ENCODE measurements at places on chromosomes 11 and 22.

DNA sequence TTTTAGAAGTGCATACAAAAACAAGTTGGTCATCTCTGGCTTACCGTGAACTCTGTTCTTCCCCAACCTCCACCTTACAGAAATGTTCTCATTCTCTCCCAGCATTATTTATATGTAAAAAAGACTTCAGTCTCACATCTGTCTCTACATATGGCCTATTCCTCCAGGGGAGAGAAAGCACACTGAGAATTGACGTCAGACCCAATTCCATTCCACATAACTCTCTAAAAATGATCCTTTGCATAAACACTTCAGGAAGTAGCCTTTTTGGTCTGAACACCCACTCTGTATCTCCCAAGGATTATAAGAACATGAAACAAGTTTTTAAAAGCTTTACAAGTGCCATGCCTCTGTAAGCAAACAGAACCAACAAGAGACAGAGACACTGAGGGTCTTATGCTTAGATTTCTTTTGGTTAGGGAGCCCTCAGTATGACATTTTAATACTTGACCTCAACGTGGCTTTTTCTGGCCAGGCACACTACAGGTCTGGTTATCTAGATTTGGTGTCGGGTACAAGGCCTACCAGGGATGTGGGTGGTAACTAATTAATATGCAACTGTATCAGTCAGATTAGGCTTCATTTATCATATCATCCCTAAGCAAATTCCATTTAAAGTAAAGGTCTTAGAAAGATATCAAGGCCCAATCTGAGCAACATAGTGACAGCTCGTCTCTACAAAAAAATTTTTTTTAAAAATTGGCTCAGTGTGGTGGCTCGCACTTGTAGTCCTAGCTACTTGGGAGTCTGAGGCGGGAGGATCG, 48.5 kb upstream of the PPP2R1B start:
- no peak for DNase-seq

DNA sequence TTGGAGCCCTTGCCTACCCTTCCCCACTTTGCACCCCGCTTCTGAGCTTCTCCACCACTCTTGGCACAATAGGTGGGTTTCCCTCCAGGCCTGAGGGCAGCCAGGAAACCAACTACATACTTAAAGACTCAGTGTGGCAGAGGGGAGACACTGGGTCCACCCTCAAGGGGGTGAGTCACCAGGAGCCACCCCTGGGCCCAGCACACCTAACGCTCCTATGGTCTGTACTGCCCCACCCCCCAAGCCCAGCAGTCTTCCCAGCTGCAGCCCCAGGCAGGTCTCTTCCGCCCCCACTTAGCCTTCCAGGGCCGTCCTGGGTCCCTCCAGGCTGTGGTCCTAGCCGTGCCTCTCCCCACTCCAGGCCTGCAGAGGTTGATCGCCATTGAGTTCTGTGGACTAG, 3.2 kb upstream of the TMPRSS13 start:
- no peak for DNase-seq

DNA sequence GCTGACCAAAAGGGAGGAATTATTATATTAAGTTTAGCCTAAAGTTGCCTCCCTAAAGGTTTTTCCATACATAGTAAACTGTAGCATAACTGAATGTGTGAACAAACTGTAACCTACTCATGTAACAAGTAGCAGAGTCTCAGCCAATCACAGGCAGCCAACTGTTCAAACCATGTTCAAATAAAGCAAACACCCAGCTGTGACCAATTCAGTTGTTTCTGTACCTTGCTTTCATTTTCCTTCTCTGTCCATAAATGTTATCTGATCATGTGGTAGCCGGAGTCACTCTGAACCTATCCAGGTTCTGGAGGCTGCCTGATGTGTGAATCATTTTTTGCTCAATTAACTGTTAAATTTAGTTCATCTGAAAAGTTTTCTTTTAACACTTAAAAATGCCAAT, 373.5 kb downstream of the GUCY1A2 start:
- DNase-seq, result no peak

GRCh38 chr11:8873741-8874405, 37.1 kb upstream of the AKIP1 start:
- no peak for DNase-seq

DNA sequence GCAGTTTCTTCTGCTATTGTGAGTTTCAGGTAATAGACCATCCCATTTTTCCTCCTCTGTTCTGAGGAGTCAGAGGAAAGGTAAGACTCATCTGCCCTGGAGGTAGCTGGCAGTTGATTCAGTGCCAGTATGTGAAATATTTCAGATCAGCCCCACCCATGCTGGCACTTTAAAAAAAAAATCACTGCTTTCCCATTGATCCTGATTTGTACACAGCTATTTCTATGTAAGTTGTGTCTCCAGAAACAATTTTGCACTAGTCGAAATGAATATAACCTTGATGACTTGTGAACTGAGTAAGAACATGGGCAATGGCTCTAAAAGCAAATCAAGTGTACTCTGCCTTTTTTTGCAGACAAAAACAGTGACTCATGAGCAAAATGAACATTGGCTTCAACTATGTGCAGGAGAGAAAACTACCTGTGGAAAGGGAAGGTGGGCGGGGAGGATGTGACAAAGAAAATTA, 82.0 kb upstream of the OR5AK2 start:
- no peak for DNase-seq

DNA sequence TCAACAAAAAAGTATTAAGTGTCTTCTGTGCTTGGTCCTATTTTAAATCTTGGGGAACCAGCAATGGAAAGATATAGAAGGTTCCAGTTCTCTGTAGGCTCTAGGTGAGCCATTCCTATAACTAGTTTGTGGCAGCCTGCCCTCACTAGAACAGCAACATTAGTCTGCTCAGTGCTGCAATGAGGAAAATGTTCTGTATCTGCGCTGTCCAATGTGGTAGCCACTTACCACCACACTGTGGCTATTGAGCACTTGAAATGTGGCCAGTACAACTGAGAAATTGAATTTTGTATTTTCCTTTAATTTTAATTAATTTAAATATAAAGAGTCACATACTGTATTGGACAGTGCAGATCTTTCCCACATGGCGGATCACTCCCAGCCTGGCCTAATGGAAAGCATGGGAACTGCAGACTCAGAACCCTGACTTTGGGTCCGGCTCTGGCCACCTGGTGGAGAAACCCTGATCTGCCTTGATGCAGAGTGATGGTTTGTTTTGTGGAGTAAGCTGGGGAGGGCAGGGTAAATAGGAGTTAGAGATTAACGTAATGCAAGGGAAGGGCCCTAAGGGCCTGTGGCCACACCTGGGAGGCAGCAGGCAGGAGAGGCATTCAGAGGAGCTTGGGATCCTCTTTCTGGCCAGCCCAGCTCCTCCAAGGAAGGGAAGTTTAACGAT, 101.0 kb downstream of the ME3 start:
- peak; percentile 21 for DNase-seq

DNA sequence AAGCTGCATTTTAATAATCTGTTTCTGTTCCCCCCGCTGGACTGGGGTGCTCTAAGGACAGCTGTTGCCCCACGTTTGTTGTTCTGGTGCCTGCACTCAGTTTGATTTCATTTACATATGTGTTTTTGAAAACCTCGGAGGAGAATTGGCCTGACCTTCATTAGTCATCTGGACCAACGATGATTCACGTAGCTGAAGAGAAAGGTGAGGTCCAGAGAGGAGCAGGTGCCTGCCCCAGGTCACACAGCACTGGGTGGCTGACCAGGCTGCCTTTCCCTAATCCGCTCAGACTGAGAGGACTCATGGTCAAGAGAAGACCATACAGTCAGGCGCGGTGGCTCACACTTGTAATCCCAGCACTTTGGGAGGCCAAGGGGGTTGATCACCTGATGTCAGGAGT, 3.8 kb downstream of the CSDC2 start:
- DNase-seq, result no peak

DNA sequence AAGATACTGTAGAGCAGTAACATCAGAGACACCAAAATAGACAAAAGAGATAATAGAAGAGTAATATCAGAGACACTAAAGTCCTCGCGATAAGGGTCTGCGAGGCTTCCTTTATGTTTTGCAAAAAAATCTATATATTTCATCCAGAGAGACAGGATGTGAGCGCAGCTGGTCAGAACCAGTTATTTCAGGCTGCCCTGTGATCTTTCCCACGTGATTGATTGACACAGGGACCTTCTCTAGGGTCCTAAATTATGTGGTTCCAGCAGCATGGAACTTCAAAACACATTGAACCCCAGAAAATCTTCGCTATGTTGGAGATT, 118.0 kb downstream of the KCNQ1 start:
- no peak for DNase-seq

GRCh38 chr11:8717876-8718753, 35.5 kb downstream of the RPL27A start:
- DNase-seq, result no peak

GRCh38 chr11:67705264-67705663, 30.8 kb upstream of the ALDH3B2 start:
- DNase-seq, result no peak

DNA sequence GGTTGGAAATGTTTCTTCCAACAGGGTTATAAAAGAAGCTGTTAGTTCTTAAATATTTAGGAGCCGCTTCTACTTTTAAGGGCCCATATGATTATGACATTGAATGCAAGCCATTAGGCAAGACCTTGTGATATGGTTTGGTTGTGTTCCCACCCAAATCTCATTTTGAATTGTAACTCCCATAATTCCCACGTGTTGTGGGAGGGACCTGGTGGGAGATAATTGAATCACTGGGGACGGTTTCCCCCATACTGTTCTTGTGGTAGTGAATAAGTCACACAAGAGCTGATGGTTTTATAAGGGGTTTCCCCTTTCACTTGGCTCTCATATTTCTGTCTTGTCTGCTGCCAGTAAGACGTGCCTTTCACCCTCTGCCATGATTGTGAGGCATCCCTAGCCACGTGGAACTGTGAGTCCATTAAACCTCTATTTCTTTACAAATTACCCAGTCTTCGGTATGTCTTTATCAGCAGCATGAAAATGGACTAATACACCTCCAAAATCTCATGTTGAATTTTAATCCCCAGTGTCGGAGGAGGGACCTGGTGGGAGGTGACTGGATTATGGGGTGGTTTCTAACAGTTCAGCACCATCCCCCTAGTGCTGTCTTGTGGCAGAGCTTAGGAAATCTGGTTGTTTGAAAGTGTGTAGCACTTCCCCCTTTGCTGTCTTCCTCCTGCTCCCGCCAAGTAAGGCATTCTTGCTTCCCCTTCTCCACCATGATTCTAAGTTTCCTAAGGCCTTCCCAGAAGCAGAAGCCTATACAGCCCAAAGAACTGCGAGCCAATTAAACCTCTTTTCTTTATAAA, 4.3 kb downstream of the CD59 start:
- DNase-seq, result no peak

GRCh38 chr11:4092026-4092425, 2.6 kb upstream of the RRM1 start:
- no peak for DNase-seq

DNA sequence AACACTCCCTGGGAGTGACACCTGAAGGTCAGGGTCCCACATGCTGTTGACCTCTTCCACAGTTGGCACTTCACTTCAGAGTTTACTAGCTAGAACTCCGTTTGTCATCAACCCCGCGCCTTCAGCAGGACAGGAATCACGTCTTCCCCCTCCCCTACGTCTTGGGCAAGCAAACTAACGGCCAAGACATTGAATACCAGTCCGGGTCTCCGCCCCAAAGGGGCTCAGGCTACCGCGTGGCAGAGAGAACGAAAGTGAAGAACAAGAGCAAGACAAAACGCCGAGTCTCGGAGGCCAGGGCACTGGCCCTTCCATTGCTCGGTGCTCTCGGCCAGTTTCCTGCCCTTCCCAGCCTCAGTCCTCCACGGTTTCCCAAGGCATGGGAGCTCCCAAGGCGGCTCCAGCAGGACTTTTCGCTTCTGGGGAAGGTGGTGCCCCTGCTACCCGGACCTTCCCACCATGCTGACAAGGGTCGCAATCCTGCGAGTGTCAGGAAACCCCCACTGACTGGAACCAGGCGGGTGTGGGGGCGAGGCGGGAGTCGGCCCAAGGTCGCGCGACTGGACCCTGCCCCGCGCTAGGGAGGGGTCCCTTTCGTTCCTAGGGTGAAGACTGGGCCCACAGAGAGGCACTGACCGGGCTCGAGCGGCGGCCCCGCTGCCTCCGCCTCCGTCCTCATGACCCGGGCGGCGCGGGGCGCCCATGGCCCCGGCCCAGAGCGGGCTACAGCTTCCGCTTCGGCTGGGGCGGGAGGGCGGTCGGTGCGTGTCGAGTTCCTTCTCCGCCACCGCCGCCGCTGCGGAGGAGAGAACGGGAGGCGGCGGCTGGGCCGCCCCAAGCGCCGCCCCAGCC, at the start of gene GUCD1:
TSS of gene GUCD1 (minus strand) at position 826 of the 852 bp plus-strand sequence. CDS start at position 679, 147 bp downstream.
- DNase-seq, result no peak

All from NCI-H774 (cell line).